NCI-H2081 treated with DMSO at 0.1 percent for 48 hours (cell line): ENCODE measurements at places on chromosomes 7 and 10.

- no peak for DNase-seq
Observed at GRCh38 chr10:124737708-124738107, 6.5 kb downstream of the FAM53B start.

DNA sequence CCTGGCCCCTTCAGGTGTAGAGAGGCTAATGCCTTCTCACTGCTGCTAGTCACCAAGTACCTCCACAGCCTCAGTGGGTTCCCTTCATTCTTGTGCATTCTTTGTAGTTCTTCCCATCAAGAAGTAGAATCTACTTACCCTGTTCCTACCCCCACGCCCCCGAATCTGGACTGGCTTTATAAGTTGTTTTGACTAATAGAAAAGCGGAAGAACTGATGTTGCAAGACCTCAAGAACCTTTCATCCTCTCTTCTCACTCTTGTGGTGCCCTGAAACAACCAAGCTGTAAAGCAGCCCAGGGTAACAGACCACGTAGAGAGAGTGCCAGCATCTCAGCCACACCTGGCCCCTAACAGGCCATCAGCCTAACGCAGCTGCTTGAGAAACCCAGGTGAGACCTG, 23.2 kb upstream of the LAMB1 start:
- no peak for DNase-seq

GRCh38 chr7:51250512-51250911, 66.1 kb downstream of the COBL start:
- DNase-seq: no peak

DNA sequence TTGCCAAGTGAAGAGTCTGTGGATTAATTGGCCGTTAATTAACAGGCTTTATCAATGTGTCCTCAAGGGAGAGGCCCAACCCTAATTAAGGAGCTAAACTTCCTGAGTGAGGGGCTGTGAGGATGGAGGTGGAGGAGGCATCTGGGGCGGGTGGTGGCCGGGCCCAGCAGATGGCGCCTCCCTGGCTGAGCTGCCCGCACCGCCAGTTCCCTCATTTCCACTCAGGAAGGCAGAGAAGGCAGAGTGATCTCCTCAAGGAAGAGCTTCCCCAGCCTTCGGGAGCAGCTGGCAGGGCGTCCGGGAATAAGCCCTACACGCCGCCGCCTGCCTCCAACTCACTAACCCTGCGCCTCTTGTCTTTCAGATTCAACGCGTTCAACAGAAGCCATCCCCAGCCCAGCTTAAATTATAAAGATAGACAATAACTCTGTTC, 112.2 kb downstream of the CYTH3 start:
- DNase-seq: no peak
